NCI-H1417 treated with DMSO at 0.1 percent for 48 hours (cell line): ENCODE measurements at places on chromosomes 5 and 9.

GRCh38 chr5:150674341-150674821, 13.3 kb downstream of the MYOZ3 start:
- no peak for DNase-seq

DNA sequence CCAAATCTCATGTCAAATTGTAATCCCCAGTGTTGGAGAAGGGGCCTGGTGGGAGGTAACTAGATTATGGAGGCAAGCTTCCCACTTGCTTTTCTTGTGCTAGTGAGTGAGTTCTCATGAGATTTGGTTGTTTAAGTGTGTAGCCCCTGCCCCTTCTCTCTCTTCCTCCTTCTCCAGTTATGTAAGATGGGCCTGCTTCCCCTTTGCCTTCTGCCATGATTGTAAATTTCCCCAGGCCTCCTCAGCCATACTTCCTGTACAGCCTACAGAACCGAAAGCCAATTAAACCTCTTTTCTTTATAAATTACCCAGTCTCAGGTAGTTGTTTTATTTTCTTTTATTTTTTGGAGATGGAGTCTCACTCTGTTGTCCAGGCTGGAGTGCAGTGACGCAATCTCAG, 18.2 kb upstream of the TXNDC8 start:
- DNase-seq: no peak

GRCh38 chr5:78634634-78635033, 13.9 kb downstream of the LHFPL2 start:
- no peak for DNase-seq

- no peak for DNase-seq
Measured at GRCh38 chr9:137788561-137789294, 88.9 kb upstream of the CACNA1B start.

- DNase-seq: no peak
Measured at GRCh38 chr5:52043543-52043942, 660.3 kb downstream of the ISL1 start.

GRCh38 chr9:126125577-126125976, 201.1 kb upstream of the MVB12B start:
- DNase-seq: no peak

- DNase-seq: no peak
Measured at GRCh38 chr5:125115195-125115525, 368.7 kb upstream of the ZNF608 start.

DNA sequence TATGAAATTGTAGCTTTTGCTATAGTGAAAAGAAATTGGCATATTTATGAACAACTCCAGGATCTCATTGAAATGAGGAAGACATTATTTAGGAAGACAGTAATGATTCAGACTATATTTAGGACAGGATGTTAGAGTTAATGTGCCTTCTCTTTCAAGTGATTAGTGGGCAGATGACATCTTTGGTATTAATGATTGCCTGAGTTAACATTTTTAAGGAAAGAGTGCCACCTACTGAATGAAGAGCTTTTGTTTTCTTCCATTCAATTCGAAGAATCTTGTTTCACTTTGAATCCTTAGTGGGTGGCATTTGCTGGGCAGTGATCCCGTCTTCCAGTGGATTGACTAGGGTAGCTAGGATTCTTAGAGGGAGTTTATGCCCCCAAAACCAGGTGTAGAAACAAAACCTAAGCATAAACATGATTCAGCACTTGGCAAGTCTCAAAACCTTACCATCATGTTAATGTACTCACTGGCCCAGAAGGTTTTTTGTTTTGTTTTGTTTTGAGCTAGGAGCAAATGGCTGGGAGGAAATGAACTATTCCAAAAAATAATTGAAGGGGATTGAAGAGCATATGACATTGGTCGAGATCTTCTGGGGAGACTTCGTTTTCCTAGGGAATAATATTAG, 23.2 kb downstream of the MAP3K1 start:
- peak; percentile 7 for DNase-seq

DNA sequence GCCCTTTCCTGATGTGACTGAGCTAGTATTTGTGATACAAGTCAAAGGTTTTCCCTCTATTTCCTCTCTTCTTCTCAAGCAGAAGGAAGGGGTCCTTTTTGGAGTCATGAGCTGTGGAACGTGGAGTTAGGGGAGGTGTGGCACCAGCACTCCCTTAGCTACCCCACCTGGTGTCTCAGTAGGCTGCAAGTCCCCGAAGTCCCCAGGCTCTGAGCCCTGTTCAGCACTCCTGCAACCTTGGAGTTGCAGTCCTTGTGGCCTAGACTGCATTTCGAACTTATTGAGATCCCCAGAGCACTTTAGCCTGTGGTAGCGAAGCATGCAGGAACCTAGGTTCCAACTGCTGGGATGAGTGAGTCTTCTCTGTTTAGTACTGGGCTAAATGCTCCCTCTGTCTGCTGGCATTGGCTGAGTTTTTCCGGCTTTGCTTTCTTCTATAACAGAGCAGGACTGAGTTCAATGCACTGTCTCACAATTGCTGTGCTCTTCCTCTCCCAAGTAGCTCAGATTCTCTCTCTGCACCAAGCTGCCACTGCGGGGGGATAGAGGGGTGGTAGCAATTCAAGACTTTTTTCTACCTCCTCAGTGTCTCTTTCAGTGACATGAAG, 600.7 kb upstream of the CDH9 start:
- no peak for DNase-seq

DNA sequence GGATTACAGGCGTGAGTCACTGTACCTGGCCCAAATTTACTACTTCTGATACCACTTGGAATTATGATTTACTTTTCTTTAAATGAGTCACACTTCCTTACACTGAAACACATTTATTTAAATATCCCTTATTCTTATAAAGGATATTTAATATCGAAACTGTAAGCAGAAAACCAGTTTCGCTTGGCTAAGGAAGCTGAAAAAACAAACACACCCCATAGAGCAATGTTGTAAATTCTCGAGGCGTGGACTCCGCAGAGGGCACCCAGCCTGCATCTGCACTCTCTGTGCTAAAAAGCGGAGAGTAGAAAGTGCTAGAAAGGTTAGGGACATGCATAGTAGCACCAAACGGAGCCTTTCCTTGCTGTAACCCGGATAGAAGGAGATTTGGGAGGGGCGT, 86.5 kb downstream of the HMCN2 start:
- DNase-seq: no peak

DNA sequence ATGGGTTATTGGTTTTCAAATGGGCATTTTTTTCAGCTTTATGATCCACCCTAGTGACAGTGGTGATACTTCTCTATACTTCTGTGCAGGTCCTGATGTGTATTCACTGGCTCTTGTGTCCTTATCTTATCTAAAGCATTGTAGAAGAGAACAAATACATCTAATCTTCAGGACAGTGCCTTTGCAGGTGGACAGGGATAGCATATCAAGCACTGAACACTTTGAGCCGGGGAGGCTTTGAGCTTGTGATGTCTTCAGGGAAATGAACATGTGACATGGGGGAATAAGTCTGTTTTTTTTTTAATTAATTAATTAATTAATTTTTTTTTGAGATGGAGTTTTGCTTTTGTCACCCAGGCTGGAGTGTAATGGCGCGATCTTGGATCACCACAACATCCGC, 115.5 kb upstream of the KLF4 start:
- no peak for DNase-seq

DNA sequence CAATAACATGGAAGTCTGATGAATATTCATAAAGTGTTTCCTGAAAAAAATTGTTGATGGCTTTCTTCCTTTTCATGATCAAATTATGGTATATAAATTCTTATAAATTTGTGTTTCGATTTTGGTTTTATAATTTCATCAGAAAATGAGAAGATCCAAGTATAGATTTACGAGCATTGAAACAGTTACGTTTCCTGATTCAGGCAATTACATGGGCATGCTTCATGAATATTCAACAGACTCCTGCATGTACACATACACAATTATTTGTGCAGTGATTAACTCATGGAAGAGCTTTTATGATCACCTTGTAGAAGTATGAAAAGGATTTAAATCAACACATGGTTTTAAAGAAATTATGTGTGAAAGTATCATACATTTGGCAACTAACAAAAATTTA, 136.7 kb downstream of the MPDZ start:
- DNase-seq: no peak
